ENCODE measurements at places on chromosomes 7 and 10.

GRCh38 chr7:10121631-10122030 lies 852.0 kb upstream of the PHF14 start:
- peak; percentile 73 for DNase-seq

DNA sequence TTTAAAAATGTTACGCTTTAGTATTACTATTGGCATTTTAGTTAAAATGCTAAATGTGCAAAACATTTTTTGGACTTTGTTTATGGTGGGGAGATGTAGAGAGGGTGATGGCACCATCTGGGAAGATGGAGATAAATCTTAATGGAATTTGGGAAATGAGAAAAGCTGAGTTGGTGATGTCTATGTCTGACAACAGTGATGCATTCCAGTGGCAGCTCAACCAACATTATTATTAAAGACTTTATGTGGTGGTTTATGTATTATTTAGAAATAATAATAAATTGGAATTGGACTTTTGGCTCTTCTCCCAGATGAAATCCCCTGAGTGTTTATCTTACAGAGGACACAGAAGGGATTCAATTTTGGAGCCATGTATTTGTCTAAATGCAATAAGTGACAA lies 77.6 kb downstream of the SEC23IP start:
- DNase-seq, result no peak

DNA sequence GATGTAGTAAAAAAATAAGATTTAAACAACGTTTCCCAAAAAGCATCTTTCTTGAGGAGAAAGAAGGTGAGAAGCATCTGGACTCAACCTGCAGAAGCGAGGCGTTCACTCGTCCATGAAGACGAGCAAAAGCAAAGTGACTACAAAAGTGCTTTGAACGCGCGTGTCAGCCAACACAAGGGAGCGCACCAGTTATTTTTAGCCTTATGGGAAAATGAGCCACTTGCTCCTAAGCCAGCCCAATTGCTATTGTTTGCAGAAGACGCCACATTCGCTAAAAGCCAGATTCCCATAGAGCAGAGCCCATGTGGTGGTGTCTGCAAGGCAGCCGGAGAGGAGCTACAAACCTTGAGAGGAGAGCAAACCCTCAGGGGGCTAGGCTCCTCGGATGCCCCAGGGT lies 122.5 kb downstream of the FAM53B start:
- DNase-seq, result no peak

DNA sequence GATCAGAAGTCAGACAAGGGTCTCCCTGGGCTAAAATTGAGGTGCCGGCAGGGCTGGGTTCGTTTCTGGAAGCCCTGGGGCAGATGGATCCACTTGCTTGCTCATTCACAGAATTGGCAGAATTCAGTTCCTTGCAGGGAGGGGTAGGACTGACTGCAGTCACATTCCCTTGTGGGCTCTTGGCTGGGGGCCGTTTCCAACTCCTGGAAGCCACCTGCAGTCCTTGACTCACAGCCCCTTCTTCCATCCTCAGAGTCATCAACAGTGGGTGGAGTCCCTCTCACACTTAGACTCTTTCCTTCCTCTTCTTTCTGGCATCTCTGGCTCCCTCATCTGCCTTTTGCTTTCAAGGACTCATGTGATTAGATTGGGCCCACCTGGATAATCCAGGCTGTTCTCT lies 54.6 kb upstream of the NANOS1 start:
- DNase-seq, result no peak

DNA sequence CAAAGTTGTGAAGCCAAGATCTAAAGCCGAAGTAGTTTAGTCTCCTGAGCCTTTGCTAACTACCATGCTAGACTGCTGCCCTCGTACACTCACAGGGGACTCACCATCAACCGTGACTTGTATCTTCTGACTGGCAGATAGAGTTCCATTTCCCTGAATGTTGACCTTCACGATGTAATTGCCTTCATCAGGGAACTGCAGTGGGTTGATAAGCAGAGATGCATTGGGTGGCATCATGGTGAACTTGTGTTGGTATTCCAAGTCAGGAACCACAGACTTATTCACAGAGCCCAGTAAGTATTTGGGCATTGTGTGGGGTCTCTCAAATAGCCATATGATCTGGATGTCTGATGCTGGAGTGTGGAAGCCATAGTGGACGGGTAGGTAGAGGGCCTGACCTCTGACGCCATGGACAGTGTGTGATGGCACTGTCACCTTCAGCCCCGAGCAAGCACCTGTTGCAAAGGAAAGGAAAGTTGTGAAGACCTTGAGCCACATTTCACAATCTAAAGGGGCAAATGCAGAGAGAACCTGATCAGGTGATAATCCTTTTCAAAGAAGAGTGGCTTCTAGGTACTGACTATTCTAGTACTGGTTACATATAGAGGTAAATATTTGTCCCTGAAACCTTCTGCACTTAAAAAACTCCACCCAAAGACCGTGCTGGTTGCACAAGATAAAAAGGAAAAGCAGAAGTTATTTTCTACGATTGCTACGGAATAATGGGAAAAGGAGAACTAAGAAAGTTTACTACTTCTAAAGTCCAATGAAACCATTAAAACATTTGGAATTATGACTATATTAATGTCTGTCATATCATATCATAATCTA lies 7.1 kb downstream of the HEPACAM2 start:
- DNase-seq, result no peak

- DNase-seq, result no peak
Measured at GRCh38 chr10:89921403-89921802, 220.0 kb downstream of the KIF20B start.

DNA sequence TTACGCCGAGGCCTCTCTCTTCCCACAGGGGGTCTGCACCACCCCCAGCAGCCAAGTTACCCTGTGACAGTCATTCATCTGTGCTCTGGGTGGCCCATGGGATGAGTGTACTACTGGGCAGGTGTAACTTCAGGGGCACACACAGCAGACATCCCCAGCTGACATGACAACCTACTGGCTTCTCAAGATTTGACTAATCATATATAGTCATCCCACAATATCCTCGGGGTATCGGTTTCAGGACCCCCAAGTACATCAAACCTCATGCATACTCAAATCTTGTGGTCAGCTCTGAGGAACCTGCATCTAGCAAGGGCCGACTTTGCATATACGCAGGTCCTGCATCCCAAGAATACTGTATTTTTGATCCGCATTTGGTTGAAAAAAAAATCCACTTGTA lies 336.9 kb upstream of the C7orf33 start:
- no peak for DNase-seq

GRCh38 chr10:10055656-10056442 lies 961.8 kb upstream of the CELF2 start:
- DNase-seq, result no peak

GRCh38 chr7:17985473-17986239 lies 42.0 kb downstream of the PRPS1L1 start:
- DNase-seq, result no peak

DNA sequence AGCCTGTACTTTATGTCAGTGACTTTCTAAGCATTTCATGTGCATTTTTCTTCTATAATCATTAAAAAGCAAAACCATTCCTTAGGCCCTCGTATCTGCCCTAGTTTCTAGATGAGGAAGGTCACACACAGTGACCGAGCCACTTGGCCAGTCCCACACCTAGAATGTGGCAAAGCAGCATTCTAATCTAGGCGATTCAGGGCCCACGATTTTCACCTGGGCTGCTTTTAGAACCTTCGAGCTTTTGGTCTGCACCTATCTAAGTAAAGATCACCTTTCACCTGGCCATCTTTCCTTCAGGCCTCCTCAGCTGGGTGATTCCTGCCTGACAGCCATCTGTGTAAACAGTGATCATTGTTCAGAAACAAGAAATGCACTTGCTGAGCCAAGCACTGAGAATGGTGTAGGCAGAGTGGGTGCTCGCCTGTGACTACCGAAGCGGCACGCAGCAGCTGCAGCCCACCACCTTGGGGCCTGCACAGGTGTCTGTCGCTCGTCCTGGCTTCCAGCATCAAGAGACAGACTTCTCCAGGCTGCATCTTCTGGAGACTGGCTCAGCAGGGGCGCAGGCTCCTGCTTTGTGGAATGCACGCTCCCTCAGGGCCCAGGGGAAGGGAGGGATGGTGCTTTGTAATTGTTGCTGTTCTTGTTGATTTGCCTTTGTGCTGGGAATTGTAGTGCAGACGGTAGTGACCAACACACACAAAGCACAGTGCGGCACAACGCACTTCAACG lies 149.0 kb upstream of the INSYN2A start:
- peak; percentile 6 for DNase-seq

- DNase-seq, result no peak
Measured at GRCh38 chr7:117990834-117991233, 117.6 kb upstream of the CTTNBP2 start.

DNA sequence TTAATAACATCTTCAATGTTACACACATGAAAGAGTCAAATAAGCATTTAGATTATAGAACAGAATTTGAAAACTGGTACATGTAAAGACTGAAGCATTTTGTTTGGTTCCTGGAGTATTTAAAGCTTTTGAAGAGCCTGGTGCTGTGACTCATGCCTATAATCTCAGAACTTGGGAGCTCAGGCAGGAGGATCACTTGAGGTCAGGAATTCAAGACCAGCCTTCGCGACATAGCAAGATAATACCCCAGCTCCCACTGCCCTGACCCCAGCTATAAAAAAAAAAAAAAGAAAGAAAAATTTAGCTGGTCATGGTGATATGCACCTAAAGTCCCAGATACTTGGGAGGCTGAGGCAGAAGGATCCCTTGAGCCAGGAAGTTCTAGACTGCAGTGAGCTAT lies 87.8 kb downstream of the HDAC9 start:
- DNase-seq, result no peak

- no peak for DNase-seq
Measured at GRCh38 chr10:60828489-60828852, 50.2 kb downstream of the CDK1 start.

- no peak for DNase-seq
Measured at GRCh38 chr10:8568401-8568800, 513.9 kb downstream of the GATA3 start.

- no peak for DNase-seq
Measured at GRCh38 chr10:126729314-126729870, 58.9 kb upstream of the C10orf90 start.

GRCh38 chr7:117907049-117907640 lies 33.9 kb upstream of the CTTNBP2 start:
- no peak for DNase-seq

DNA sequence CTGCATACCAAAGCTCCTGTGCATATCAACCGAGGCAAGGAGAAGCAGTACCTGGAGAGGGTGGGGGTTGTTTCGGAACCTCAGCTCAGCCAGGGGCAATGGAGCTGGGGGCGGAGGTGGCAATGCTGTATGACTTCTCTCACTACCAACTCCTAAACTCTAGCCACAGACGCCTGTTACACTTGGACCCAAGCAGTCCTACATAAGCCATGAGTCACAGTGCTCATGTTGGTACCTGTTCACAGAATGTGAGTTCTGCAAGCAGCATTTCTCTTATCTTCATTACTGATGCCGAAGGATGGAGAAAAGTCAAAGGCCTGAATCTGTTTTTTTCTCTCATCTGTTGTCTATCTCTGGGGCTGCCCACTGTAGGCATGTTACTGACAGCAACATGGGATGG lies 3.2 kb upstream of the RAB18 start:
- no peak for DNase-seq

- no peak for DNase-seq
Measured at GRCh38 chr7:81690251-81690650, 79.6 kb downstream of the HGF start.

GRCh38 chr7:119925581-119926289 lies 347.2 kb upstream of the KCND2 start:
- no peak for DNase-seq

GRCh38 chr7:47817917-47818316 lies 130.3 kb downstream of the PKD1L1 start:
- no peak for DNase-seq

GRCh38 chr7:140082770-140083169 lies 20.0 kb upstream of the PARP12 start:
- DNase-seq, result no peak

DNA sequence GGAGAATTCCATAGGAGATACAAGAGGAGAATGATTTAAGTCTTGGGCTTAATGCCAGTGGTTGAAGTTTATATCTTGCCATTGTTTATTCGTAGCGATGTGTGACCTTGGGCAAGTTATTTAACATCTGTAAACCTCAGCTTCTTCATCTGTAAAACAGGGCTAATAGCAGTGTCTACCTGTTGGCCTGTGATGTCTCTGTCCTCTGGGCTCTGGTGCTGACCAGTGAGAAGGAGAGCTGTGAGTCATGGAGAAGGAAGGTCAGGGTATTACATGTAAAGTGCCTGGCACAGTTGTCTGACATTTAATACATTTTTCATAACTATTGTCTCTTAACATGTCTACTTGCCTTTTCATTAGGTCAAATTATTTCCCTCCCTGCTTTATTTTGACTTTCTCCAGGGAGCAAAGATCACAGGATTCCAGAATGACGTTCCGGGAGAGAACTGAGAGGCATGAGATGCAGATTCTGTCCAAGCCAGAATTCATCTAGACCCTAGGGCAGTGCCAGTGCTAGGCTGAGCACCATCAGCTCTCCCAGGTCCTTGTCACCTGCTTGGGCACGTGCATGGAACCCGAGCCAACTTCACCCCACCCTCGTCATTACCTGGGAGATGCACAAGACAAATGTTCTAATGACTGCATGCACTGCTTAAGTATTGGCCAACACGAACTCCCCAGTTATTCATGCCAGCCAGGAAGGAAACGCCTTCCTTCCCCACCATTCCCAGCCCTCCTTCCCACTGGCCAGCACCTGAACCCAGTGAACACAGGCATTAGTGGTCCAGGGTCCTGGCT lies 187.9 kb downstream of the DPY19L1 start:
- DNase-seq, result no peak

DNA sequence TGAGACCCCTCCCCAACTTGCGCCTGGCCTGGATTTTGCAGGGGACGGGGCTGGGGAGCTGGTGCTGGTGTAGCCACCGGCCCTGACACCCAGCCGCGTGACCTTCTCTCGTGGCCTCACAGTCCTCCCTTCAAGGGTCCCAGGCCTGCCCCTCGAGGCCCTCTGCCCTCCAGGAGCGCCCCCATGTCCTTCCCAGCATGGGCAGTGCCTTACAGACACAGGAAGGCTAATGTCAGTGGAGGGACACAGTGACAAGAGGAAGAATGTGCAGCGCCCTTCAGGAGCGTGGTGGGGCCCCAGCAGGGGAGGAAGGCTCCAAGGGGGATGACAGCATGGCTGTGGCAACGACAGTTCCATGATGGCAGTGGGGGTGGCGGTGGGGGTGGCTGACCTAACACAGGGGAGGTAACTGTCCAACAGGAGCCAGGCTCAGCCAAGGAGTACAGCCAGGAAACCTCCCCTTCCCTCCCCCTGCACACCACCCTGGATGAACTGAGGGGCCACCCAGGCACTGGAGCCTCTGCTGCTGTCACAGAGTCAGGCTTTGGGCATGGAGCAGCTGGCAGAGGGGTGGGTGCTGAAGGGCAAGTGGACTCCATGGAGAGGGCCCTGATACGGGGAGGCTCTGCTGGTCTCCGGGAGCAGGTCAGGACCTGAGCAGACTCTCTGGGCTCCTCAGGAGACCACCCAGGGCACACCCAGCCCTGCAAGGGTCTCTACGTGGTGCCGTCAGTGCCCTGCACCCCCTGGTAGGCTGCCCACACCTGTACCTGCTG lies 76.0 kb upstream of the RET start:
- no peak for DNase-seq
